ENCODE measurements at places on chromosomes 2 and 18.
A peak's percentile ranks its signal among the peaks of the same experiment; 100 is the strongest.

- no peak for DNase-seq
Observed at GRCh38 chr2:24873619-24874018, 46.4 kb downstream of the ADCY3 start.

- no peak for DNase-seq
Observed at GRCh38 chr18:7575465-7576028, 8.4 kb downstream of the PTPRM start.

GRCh38 chr2:76296438-76296837 is 585.7 kb upstream of the GCFC2 start:
- no peak for DNase-seq

- DNase-seq: no peak
Observed at GRCh38 chr18:67980241-67980640, 463.7 kb upstream of the DSEL start.

DNA sequence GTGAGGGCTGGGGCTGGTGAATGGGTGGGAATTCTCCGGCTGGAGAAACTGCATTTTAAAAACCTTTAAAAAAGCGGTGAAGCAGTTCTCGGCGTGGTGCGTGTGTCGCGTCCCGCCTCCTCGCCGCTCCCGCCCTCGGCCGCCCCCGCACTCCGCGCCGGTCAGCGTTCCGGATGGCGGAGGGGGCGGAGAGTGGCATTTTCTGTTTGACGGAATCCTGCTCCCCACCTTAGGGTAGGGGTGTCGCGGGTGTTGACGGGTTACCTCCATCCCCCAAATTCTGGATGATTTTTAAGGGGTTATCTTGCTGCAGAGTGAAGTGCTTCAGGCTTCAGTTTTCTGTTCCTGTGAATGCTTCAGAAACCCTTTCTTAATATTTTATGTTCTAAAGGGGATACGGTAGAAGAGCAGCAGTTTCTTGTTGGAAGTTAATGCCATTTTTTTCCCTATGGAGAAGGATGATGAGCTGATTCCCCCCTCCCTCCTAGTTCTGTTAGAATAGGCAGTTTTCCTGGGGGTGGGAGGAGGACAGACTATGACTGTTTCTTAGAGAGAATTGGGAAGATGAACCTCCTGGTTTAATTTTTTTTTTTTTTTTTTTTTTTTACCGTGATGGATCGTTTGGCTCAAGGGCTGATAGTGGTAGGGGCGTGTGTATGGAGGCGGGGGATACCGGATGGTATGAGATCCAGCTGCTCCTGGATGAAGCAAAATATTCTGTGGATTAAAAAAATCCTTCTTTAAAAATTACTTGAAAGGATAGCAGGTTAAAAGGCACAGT is 756 bp downstream of the ABI2 start:
- DNase-seq: peak; percentile 26

DNA sequence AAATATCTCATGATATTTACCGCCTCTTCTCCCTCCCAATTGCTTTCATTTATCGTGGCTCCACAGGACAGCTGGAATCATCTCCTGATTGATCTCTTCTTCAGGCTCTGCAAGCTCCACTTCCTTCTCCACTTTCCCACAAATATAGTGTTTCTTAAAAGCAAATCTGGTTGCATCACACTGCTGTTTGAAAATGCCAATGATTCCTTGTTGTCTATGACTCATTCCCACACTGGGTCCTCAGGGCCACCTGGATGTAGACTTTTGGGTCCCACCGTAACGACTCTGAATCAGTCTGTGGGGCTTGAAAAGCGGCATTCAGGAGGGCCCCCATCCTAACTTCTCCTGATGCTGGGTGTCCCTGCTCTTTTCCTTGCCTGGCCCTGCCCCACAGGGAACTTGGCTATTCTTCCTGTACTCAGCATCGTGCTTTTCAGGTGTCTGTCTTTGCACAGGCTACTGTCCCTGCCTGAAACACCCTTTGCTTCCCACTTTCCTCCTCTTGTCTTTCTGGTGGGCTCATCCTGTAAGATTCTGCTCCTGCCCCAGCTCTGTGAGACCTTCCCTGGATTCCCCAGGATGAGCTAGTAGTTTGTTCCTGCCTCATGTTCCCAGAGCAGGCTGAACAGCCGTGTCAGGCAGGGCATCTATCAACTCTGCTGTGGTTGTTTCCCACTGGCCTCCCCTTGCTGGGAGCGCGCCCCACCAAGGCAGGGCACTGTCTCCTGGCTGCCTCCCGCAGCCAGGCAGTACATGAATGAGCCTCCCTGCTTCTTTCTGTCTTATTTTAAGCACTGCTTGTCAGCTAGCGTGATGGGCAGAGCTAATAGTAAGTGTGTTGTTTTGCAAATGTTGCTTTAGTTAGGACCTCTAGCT is 111.9 kb downstream of the KCTD1 start:
- no peak for DNase-seq

DNA sequence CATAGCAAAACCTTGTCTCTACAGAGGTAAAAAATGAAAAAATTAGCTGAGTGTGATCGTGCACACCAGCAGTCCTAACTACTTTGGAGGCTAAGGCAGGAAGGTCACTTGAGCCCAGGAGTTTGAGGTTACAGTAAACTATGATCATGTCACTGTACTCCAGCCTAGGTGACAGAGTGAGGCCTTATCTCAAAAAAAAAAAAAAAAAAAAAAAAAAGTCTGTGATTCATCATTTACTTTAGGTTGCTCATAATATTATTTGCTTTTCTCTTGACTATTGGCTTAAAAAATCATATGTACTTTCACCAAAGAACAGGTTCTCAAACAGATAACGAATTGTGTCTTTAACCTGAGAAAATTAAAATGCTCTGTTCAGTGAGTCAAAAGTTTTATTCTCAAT is 129.1 kb downstream of the MYO3B start:
- DNase-seq: no peak

DNA sequence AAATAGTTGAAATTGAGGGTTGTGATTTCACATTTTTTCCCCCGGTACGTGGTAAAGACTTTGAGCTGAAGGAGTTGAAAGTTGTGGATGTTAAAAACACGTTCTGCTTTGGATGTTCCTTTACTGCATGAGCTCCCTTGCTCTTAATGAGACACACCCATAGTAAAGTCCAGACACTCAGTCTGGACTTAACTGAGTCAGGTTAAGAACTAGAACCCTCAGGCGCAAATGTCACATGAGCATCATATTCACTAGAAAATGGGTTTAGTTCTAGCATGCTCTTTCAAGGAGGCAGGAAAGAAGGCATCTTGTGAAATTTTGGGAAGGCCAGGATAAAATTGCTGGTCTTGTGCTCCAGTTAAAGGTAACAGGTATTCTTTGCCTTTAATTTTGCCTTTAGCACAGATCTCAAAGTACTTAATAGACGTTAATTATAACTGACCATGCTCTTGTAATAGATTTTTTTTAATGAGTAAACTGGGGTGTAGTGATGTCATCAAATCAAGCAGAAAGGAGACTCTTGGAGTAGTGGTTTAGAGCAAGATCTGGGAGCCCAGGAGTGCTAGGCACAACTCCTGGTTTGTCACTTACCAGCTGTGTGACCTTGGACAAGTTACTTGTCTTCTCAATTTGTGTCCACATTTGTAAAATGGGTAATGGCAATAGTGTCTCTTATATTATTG is 20.6 kb downstream of the ITGA6 start:
- no peak for DNase-seq

- no peak for DNase-seq
Observed at GRCh38 chr2:133780099-133780996, 212.1 kb upstream of the NCKAP5 start.

- DNase-seq: no peak
Observed at GRCh38 chr18:13530033-13530878, 196.1 kb downstream of the FAM210A start.

DNA sequence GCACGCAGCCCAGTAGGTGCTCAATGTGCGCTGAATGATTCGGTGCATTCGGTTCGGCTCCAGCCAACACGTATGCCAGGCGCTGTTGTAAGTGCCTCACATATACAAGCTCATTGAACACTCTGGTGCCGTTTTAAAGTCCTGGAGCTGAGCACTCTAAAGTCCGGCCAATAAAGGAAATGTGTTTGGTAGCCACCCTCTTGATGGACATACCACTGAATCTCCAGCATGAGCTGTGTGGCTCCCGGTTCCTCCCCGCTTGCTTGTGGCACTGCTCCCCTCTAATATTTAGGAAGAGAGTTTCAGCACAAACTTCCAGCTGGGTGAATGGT is 112.1 kb downstream of the MCFD2 start:
- DNase-seq: no peak

GRCh38 chr2:40004336-40004735 is 225.3 kb upstream of the THUMPD2 start:
- DNase-seq: no peak

DNA sequence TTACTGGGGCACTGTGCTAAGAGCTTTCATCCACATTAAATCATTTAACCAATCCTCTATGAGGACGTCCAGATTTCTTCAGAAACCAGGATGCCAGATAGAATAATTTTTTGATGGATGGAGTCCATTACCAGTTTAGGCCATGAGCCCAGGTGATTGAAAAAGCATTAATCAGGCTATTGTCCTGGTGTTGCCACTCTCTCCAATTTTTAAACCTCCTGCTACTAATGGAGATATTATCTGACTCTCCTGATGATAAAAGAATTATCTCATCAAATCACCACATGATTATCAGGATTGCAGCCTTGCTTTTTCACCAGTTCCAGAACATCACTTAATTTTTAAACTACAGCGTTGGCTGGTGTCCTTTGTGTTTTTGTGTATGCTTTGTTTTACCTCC is 402.2 kb downstream of the CLIP4 start:
- DNase-seq: no peak

GRCh38 chr18:24075767-24076597 is 61.4 kb downstream of the TTC39C start:
- DNase-seq: peak; percentile 33

DNA sequence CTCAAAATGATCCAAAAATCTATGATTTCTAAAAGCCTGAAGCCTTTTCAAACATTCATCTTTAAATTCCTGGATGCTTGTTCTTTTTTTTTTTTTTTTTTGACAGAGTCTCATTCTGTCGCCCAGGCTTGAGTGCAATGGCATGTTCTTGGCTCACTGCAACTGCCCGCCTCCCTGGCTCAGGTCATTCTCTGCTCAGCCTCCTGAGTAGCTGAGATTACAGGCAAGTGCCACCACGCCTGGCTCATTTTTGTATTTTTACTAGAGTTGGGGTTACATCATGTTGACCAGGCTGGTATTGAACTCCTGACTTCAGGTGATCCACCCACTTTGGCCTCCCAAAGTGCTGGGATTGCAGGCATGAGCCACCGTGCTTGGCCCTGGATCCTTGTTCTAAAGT is 649.5 kb downstream of the XIRP2 start:
- no peak for DNase-seq

DNA sequence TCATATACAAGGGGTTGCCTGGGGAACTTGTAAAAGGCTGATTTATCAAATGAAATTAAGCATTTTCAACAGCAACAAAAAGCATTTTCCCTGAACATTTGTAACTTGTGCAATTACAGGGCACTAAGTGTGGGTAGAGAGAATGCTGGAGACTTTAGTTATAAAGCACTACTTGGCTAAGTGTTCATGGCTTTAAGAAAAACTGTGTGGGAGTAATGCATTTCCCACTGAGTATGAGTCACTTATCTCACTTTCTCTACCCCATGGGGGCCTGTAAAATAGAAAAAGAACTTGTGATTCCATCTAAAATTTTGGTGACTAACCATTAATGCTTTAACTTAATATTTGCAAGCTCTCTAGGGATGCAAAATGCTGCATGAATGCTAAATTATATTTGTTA is 193.4 kb downstream of the CCDC102B start:
- DNase-seq: no peak

DNA sequence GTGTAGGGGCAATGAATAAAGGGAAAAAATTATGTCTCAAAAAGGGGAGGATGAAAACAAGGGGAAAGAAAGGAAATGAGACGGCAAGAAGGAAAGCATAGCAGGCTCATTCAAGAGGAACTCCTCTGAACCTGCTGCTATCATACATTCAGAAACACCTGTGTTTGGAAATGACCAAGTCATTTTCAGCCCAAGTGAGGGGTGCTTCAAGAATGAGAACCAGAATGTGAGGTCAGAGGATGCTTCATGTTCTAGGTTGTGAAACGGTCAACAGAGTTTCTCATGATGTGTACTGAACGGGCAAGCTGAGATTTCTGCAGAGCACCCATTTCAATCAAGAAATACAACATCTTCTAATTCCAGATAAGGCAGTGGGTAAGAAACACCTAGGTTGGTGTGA is 1367.2 kb upstream of the CELF4 start:
- DNase-seq: no peak

- DNase-seq: no peak
Observed at GRCh38 chr2:213816583-213816982, 532.3 kb downstream of the SPAG16 start.

- no peak for DNase-seq
Observed at GRCh38 chr18:13871701-13872100, 43.6 kb downstream of the MC2R start.

DNA sequence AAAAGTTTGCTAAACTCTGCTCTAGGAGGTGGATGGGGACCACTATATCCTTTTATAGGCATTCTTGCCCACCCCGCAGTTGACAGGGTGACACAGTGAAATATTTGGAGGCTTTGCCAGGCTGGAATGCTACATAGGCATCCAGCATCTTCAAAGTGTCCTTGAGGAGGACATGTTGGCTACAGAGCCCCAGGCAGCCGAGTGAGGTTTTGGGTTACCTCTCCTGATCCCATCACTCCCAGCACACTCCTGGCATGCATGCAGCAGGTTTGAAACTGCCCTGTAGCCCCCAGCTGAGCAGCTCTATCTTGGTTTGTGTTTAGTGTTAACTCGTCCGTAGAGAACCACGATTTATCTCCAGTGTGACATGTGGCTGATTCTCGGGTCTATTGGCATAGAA is 7.3 kb downstream of the FOSL2 start:
- DNase-seq: no peak

DNA sequence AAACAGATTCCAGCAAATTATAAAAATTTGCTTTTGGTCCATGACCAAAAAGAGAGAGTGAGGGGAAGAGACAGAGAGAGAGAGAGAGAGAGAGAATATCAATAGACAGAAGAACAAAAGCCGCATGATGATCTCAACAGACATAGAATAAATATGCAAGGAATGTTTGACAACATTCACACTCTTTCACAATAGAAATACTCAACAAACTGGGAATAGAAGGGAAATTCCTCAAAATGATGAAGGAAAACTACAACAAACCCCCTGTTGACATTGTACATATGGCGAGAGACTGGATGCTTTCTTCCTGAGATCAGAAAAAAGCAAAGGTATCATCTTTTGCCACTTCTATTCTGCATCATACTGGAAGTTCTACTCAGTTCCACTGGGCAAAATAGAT is 309.7 kb downstream of the RAD51AP2 start:
- DNase-seq: no peak

Data from central memory CD4-positive, alpha-beta T cell (primary cell).